ENCODE measurements at places on chromosomes 5 and 9.

DNA sequence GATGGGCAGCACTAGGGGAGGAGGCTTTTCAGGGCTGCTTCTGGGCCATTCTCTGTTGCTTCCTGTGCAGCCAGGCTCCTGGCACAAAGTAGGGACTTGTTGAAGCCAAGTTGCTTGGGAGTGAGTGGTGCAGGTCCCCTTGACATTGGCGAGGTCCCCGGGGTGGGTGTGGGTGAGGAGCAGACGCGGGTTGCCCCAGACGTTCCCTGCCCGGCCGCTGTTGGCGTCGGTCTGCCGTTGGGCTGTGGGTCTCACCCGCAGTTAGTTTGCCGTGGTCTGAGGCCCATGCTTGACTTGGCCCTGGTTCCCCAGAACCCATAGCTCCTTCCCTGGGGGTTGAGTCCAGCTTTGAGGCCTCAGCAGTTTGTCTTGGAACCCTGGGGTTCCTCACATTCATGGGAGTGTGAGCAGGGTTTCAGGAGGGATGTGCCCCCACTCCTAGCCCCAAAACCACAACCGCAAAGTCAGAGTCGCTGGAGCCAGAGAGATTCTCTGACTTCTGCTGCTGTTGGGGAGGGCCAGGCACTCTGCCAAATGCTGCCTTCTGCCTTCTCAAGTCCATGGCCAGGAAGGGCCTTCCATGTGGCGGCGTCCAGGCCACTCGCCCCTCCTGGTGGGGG, 77.5 kb downstream of the RXRA start:
- DNase-seq: no peak

GRCh38 chr5:2442496-2443354, 308.8 kb downstream of the IRX2 start:
- no peak for DNase-seq

- peak; percentile 25 for DNase-seq
These were observed 598 bp upstream of the TMED7 start for GRCh38 chr5:115626445-115626823.

GRCh38 chr5:126284977-126285696, 138.1 kb upstream of the GRAMD2B start:
- DNase-seq: no peak

GRCh38 chr5:62948301-62948700, 369.7 kb downstream of the LRRC70 start:
- DNase-seq: no peak

DNA sequence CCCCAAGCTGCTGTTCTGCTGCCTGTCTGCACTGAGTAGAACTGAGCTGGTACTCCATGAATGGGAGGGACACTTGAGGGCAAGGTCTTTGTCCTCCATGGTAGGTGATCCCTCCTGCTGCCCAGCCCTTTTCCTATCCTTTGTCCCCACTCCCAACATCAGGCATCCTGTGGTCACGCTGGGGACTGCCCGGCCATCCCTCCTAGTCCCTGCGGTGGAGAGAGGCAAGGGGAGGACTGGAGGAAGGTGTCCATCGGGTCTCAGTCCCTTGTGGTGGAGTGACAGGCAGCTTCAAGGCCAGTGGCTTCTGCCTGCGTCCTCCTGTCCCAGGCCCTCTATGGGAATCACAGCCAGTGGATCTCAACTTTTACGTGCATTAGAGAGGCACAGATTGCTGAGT, 25.9 kb downstream of the ROR2 start:
- DNase-seq: no peak

GRCh38 chr5:10018201-10019069, 231.3 kb downstream of the ATPSCKMT start:
- DNase-seq: peak; percentile 81

GRCh38 chr5:116953251-116953930, 378.8 kb upstream of the SEMA6A start:
- DNase-seq: no peak

DNA sequence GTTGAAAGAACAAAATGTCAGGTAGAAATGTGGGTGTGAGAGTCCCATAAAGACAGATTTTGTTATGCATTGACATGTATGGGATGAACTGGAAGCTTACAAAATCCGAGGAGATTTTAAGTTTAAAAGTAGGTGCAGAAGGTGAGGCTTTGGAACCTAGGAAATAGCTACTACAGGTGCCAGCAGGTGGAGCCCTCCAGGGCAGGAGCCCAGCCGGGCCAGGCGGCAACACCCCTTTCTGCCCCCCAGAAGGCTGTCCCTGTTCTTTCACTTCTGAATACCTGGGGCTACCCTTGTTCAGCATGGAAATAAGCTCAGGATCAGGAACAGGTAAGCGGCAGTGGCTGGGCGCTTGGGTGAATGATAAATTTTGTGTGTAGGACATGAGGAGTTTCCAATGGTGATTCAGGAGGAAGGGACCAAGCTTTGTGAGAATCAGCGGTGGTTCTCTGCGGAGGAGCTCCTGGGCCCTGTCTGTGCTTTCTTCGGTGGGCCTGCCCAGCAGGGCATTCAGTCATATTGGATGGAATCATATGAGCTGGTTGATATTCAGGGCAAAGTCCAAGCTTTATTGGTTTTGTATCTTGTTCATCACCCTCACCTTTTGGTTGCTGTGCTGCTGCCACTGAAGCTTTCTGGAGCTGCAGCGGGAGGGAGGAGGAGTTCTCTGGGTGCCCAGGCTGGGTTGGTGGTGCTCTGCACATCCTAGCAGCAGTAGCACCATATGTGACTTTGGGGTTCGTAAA, 12.3 kb downstream of the PCBD2 start:
- no peak for DNase-seq

- DNase-seq: no peak
These were observed 395.2 kb upstream of the KIF2A start for GRCh38 chr5:61910771-61911170.

DNA sequence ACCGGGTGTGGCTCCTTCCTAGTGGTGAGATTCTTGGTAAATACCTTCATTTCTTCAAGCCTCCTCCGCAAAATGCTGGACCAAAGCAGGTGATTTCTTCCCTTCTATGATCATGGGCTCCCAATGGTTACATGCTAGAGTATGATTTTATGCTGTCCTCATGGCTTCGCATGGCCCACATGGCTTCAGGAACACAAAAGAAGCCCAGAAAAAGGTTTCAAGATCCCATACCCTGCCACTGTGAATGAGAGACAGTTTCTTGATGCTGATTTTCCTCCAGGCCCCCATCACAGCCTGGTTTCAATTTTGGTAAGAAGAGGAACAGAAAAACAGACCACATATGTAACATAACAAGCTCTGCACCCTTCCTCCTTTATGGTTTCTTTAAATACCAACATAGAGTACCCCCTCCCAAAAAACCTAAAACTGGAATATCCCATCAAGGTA, 2.4 kb upstream of the RXFP3 start:
- DNase-seq: no peak

DNA sequence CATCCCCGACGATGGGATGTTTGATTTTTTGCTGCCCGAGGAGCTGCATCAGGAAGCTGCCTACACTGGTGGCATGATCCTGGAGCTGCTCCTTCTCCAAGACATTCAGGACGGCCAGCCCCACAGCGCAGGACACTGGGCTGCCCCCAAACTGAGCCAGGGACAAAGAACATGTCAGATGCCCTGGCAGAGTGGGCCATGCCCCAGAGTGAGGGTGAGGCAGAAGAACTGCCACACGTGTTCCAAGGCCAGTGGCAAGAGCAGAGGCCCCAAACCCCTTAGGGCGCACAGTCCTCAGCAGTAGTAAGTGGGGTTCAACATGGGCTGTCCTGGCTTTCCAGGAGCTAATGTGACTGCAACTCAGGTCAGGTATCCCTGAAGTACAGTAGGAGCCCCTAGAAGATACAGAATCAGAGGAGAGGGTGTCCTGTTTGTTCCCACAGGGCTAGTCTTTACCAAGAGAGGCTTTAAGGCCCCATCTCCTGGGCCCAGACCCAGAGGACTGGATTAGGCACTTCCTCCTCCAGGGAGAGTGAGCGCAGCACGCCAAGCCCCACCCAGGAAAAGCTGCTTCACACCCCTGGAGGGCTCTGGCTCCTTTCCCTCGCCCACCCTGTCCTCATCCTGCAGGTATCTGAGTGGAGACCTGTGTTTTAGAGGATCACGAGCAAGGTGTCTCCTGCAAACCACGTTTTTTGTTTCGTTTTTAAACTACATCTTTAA, 11.1 kb downstream of the HNRNPAB start:
- DNase-seq: no peak

GRCh38 chr9:19465586-19466279, 56.9 kb downstream of the ACER2 start:
- DNase-seq: no peak

- DNase-seq: peak; percentile 93
These were observed 716.4 kb downstream of the SEMA5A start for GRCh38 chr5:8829323-8830029.

GRCh38 chr9:72476100-72476499, 45.3 kb upstream of the TMC1 start:
- no peak for DNase-seq

DNA sequence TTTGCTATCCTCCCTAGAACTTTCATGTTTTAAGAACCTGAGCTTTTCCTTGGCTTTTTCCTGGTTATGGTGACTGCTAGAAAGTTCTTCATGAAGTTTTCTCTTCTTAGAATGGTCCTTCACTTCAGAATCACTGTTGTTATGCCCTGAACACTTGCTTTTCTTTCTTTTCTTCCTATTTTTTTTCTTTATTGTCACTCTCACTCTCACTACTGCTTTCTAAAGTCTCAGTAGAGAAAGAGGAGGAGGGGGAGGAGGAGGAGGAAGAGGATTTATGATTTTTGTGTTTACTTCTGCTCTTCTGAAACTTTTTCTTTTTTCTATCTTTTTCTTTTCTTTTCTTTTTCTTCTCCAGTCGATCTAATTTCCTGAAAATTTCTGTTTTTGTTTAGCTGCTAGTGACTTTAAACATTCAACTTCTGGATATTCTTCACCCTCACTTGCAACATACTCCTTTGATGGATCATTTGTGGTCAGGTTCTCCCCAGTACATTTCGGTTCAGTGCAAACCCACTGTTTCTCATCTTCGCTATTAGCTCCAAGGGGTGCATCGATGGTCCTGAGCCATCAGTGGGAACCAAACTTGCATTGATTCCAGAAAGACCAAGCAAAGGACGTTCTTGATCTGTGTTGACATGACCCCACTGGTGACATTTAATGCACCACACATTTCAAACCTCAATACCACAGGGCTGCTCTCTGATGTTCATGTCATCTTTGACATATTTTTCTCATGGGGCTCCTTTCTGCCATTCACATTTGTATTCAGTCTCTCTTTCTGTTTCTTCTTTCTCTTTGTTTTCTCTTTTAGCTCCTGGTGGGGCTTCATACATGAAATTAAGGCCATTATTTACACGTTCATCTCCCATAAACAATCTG, 81.6 kb upstream of the HAND1 start:
- DNase-seq: no peak

- DNase-seq: no peak
These were observed at the start of gene PCDHB4 for GRCh38 chr5:141121563-141121962. Gene PCDHB4 (plus strand): TSS chr5:141121818. CDS start chr5:141121999, 181 bp downstream.

DNA sequence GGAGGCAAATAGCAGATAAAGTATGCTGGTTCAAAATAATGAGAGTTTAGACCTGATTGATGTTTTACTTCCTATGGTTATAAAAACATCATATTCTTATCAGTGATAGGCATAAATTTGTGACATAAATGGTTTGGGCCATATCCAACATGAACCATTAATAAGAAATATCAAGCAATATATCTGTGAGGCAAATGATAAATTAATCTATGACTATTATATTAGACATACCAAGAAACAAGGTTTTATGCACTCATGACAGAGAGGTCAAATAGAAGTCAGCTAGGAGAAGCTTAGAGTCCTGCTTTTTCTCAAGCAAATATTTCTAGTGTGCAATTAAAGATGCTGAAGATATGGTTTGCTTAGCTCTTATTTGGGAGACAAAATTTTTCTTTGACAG, 10.4 kb downstream of the SMIM3 start:
- DNase-seq: no peak

GRCh38 chr5:102916109-102916508, 161.0 kb downstream of the PAM start:
- no peak for DNase-seq

- DNase-seq: no peak
These were observed 12.4 kb downstream of the IL12B start for GRCh38 chr5:159317849-159318248.

DNA sequence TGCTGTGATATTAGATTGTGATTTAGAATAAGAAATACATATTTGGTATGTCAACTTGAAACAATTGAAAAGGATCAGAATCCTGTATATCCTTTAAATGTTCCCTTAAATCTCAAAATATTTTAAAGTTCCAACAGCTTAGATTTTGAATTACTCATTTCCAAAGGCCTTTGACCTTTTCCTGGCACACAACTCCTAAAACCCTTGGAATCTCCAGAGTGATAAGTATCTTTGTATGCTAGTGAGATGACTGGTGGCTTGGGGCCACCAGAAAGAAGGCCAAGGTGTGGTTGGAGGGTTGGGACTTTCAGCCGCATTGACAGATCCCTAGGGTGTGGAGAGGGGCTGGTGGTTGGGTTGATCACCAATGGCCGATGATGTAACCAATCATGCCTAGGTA, 104.7 kb downstream of the YIPF5 start:
- DNase-seq: no peak

GRCh38 chr5:35657877-35658276, 40.2 kb downstream of the SPEF2 start:
- no peak for DNase-seq

DNA sequence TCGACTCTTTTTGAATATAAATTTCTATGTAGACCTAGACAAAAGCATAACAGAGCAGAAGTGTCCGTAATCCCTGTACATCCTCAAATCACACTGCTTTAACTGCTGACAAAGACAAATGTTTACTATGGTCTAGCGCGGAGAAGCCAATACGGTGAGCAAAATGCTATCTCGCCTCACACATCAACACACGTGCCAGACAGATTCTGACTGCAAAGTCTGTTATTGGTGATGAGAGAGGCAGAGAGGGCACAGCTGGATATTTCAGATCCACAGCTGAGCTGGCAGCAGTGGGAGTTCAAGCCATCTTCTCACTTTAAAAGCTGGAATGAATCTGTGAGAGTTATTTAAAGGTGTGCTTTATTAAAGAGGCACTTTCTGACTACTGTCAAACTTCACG, 124.3 kb downstream of the ARL15 start:
- DNase-seq: no peak

- DNase-seq: no peak
These were observed 124.0 kb downstream of the GNAQ start for GRCh38 chr9:77907585-77907984.

GRCh38 chr5:180160789-180161188, 48.2 kb downstream of the RASGEF1C start:
- DNase-seq: no peak

DNA sequence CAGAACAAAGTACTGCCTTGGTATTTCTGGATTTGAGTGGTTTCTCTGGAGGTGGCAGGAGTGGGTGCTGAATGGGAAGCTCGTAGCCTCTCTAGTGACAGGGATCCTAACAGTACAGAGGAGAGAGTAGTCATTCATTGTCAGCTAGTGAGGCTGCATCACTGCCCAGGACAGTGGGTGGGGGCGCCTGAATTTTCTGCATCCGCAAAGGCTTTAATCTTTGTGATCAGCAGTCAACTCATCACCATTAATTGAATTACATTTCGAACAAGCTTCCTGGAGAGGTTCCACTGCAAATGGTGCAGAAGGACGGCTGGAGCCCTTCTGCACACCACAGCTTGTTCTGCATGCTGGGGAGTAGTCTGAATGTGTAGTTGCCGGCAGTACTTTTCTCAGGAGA, 77.5 kb downstream of the HSPA4 start:
- DNase-seq: no peak

- DNase-seq: no peak
These were observed 367.7 kb upstream of the SLC30A5 start for GRCh38 chr5:68725905-68726683.

- no peak for DNase-seq
These were observed 76.6 kb upstream of the XPA start for GRCh38 chr9:97773723-97774122.

Data from HTR-8/SVneo (cell line).